ENCODE measurements at places on chromosomes 3 and 15. TPM values are rescaled to one million over a fixed set of nuclear protein-coding genes. Genes with fewer than 3 reads are reported as not detected.

DNA sequence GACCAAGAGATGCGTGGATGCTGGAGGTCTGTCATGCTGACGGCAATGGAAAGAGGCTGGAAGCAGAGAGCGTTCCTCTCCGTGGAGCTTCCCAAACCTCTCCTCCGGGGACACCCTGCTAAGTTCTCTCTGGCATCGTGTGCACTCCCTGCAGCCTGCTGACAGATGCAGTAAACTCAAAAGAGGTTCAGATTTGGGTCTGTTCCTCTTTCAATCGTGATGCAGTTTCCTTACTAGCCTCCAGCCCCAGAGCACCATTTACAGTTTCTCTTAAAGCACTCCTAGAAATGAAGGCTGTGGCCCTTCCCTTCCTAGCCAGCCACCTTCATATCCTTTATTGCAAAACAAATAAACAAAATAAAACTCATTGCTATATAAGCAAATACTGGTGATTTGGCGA is 47.3 kb upstream of the LRRC58 start:
- H3K27me3 ChIP-seq, result no peaks in the 10 kb centered on the region
- DNase-seq, result no peak
- H3K36me3 ChIP-seq, result peaks cover 64% of the 10 kb centered on the region
- H3K27ac ChIP-seq, result no peak overlapping the region
- no peak overlapping the region for H3K4me3 ChIP-seq

The RBM5 gene
- 110 TPM for total RNA-seq

DNA sequence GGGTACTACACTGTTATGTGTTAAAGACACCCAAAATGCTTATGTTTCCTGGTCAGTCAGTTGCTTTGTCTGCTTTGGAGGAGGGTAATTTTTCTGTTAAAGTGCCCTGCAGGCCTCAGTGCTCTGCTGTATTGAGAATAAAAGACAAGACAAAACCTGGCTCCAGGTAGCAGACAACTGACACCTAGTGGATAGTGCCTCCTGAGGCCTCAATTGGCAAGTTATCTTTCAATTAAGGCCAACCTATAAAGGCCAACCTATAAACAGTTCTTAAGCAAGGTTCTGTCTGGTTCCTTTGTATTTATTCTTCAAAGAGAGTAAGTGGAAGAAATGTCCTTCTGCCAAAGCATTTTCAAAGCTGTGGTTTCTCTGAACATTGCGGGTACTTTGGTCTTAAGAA is 773.8 kb downstream of the MECOM start:
- H3K27ac ChIP-seq, result no peak overlapping the region
- no peak overlapping the region for H3K4me3 ChIP-seq
- peak; percentile 35 for DNase-seq
- no peaks in the 10 kb centered on the region for H3K27me3 ChIP-seq
- no peaks in the 10 kb centered on the region for H3K4me1 ChIP-seq

DNA sequence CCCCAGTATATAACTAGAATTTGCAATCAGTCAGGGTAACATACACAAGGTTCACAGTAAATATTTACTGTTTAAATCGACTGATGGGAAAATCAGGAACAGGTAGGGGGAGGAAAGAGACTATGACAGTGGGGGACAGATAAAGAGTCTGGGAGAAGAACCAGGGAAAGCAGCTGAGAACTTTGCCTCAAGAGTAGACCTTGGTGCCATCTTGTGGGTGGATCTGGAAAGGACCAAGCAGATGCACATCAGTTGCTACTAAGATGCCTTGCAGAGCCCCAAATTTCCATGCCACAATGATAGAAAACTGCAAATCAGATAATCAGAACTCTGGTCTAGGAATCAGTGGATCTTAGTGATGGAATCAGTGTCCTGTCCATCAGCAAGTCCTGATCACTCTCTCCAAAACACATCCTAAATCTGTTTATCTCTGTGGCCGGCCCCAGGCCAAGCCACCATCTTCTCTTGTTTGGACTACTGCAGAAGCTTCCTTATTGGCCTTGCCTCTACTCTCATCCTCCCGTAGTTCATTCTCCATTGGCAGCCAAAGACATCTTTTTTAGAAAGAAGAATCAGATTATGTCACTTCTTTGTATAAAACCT is 62.7 kb downstream of the PDE8A start:
- H3K4me1 ChIP-seq, result no peaks in the 10 kb centered on the region
- H3K4me3 ChIP-seq, result no peak overlapping the region
- peak; percentile 46 for DNase-seq

DNA sequence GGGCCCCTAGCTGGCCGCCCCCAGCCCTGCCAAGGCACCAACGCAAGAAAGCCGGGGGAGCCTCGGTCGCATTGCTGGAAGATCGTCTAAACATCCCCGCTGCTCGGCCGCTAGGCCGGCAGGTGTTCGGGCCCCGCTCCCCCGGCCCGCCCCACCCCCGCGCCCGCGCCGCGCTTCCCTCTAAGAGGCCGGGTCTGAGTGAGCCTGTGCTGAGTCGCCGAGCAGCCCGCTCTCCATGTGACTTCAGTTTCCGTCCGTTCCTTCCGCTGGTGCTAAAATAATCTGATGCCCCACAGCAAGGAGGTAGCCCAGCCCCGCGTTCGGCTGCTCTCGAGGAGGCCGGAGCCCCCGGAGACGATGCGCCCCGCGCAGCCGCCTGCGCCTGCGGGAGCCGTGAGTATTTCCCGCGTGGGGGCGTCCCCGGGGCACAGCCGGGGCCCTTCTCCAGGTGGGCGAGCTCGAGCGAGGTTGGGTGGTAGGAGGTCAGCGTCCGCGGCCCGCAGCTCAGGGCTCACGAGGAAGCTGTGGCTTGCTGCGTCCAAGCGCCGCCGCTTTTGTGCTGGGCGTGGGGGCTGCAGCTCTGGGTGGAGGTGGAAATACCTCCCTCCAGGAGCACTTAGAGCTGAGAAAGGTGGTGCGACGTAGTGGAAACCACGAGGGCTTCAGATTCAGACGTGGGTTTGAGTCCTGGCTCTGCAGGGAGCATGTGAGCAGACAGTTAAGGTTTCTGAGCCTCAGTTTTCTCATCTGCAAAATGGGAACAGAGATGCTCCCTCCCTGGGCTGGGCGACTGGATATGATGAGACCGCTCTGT is at the start of gene NRROS:
Gene NRROS (plus strand): TSS at position 212 of the 814 bp plus-strand sequence. CDS start 14,846 bp downstream, outside the sequence.
- peak; percentile 74 for DNase-seq
- H3K4me1 ChIP-seq, result no peaks in the 10 kb centered on the region
- H3K27ac ChIP-seq, result no peak within 1 kb of the TSS
- no peaks in the 10 kb centered on the region for H3K36me3 ChIP-seq
- peak within 1 kb of the TSS; percentile 47 for H3K4me3 ChIP-seq
- H3K27me3 ChIP-seq, result no peaks in the 10 kb centered on the region

- peak overlapping the region; percentile 98 for H3K4me3 ChIP-seq
- DNase-seq, result no peak
- H3K27ac ChIP-seq, result no peak overlapping the region
- H3K27me3 ChIP-seq, result no peaks in the 10 kb centered on the region
Observed at GRCh38 chr3:12838179-12838965, 3.0 kb downstream of the RPL32 start.

DNA sequence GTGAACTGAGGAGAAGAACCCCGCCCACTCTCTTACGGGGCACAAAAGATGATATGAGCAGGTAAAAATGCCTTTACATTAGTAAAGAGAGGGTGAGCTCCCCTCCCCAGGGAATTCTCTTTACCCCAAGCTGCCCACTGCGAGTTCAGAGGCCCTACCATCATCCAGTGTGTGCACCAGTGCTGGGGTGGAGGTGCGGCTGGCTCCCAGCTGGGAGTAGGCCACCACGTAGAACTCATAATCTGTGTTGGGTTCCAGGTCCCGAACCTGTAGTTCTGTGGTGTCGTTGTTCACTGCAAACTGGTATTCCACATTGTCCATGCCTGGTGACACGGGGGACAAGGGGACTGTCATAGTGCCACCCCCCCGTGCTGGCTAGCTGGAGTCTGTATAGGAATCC is 17.1 kb upstream of the IGDCC3 start:
- H3K36me3 ChIP-seq, result peaks cover 33% of the 10 kb centered on the region
- 0 out of 2 replicates have a peak, but pooled peaks cover 3% of the 10 kb centered on the region for H3K4me1 ChIP-seq
- H3K27me3 ChIP-seq, result peaks cover 18% of the 10 kb centered on the region

DNA sequence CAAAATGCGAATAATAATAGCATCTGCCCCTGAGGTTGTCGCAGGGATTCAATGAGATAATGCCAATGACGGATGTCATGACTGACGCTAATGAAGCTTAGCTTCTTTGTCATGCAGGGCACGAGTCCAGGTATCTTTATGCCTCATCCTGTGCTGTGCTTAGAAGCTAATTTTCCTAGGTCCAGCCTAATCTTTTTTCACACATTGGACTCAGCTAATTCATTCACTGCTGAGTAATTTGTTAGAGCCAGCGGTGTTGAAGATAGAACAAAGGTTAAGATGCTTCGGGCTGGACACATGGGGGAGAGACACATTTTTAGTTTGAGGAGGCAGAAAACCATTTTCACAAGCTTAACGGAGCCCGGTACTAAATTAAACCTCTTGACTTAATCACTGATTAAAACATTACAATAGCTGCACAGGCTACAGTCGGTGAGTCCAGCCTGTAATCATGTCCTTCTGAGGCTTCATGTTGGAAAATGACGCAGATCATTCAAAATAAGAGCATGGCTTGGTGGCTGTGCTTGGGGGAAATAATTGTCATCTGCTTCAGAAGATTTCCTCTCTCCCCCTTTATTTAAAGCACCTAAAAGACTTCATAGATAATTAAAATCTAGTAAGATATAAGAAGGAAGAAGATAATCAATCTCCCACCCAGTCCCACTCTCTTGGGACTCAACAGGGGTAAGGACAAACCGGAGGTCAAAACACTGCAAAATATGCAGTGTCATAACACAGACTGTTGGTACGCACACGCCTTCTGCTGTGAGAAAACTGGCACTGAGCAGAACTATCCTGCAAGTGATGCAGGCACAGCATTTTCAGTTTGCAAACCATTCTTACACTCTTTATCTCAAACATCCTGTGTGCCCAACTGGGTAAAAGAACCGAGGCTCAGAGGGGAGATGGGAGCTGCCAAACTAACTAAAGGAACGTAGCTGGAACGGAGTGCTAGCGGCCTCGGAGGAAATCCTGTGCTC is 3.3 kb upstream of the CCDC174 start:
- H3K36me3 ChIP-seq, result no peaks in the 10 kb centered on the region
- no peaks in the 10 kb centered on the region for H3K27me3 ChIP-seq
- no peak overlapping the region for H3K4me3 ChIP-seq
- H3K4me1 ChIP-seq, result no peaks in the 10 kb centered on the region
- no peak for DNase-seq

The ACAD9 gene
- 37.6 TPM for total RNA-seq
